Stimulated activated CD4-positive, alpha-beta T cell treated with anti-CD3 and anti-CD28 coated beads, Interleukin-1b, Interleukin-23, amount 100 ng/mL, for 1 hour (primary cell): ENCODE measurements at places on chromosomes 2 and 18.

DNA sequence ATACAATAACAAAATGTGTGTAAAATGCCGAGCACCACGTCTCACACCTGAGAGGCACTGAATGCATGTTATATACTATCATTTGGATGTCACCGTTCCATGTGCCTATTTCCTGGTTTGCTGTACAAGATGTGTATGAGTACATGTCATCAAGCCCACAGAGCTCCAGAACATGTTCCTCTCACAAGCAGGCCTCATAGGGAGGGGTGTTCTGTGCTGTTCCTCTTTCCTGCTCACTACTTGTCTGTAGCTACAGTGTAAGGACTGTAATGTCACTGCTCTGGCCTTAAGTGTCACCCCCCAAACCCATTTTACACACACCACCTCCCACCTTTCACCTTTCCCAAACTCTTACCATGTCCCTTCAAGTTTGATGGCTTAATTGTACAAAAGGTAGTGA is 1.8 kb downstream of the AFF3 start:
- no peak for DNase-seq

DNA sequence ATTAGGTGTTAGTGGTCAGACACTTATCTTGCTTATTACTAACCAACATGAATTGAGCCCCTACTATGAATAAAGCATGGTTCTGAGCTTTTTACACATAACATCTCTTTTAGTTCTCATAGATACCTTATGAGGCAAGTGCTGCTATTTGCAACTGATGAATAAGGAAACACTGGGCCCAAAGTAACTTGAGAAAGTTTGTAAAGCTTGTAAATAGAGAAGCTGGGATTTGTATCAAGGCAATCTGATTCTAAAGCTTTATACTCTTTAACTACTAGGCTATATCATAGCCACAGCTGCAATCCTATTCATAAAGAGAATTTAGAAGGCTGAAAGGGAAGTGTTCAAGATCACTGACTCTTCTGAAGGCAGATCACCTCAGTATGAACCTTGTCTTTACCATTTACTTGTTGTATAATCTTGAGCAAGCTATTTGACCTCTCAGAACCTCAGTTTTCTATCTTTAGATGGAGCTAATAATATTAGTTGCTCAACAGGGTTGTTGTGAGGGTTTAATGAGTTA is 60.4 kb downstream of the ABCB11 start:
- no peak for DNase-seq

- DNase-seq = no peak
Measured at GRCh38 chr2:42934580-42935186, 142.3 kb upstream of the HAAO start.

DNA sequence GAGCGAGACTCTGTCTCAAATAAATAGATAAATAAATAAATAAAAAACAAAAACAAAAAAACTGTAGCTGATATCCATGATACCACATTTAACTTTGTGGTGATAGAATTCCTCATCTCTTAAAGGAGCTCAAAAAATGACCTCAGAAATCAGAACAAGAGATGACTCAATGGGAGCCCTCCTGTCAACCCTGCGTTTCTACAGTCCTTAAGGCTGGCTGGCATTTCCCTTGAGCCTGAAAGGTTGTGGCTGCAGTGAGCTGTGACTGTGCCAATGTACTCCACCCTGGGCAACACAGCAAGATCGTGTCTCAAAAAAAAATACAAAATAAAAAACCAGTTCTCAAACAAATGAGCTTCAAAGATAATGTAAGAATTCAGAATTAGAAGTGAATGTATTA is 40.4 kb downstream of the CHST9 start:
- no peak for DNase-seq

DNA sequence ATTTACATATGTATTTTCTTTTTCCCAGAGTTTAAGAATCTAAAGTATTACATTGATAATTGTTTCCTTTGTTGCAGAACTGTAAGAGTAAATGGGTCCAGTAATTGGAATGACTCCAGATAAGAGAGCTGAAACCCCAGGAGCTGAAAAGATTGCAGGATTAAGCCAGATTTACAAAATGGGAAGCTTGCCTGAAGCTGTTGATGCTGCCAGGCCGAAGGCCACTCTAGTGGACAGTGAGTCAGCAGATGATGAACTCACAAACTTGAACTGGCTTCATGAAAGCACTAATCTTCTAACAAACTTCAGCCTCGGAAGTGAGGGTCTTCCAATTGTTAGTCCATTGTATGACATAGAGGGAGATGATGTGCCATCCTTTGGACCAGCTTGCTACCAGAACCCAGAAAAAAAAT is 183.8 kb upstream of the STON1 start:
- DNase-seq = no peak

DNA sequence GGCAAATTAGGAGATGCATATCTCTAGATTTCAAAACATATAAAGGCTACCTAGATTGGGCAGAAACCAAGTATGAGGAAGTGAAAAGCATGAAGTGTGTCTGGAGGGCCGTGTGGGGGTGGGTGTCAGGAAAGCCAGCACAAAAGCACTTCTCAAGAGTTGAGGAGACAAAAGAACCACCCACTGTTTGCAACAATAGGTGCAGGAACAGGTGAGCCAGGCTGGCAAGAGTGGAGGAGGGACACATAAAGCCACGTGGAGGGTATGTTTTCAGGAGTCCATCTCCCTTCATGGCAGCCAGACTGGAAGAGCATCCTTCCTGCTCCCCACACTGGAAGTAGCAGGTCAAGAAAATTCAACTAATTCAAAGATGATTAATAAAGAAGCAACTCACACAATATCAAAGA is 96.4 kb downstream of the CERS6 start:
- no peak for DNase-seq

GRCh38 chr2:48510329-48510728 is 19.6 kb upstream of the STON1 start:
- no peak for DNase-seq

GRCh38 chr2:85601771-85602475 is 575 bp downstream of the TMEM150A start:
- DNase-seq = no peak

GRCh38 chr2:205679410-205680009 is 2.8 kb upstream of the NRP2 start:
- DNase-seq = no peak

GRCh38 chr2:108266218-108266617 is 22.5 kb upstream of the SULT1C2 start:
- DNase-seq = no peak

GRCh38 chr2:151033271-151034248 is 228.1 kb downstream of the RBM43 start:
- no peak for DNase-seq

- no peak for DNase-seq
Measured at GRCh38 chr18:50143886-50144285, 51.1 kb downstream of the MYO5B start.

- DNase-seq = no peak
Measured at GRCh38 chr2:124025891-124026434, 876 bp downstream of the CNTNAP5 start.

DNA sequence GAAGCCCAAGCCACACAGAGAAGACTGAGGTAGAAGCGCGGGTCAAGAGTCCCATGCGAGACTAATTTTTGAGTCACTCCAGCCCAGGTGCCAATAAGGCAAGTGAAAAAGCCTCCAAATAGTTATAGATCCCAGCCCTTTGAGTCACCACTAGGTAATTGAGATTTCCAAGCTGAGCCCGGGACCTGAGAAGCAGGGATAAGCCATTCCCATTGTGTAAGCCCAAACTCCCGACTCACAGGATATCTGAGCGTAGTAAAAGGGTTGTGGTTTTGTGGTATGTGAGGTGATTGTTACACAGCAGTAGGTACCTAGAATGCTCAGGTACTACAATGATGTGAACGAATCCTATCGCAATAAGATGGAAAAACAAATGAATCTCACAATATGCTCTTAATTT is 560.7 kb downstream of the DSC3 start:
- DNase-seq = no peak

- DNase-seq = no peak
Measured at GRCh38 chr2:72630767-72631166, 195.1 kb downstream of the EXOC6B start.

DNA sequence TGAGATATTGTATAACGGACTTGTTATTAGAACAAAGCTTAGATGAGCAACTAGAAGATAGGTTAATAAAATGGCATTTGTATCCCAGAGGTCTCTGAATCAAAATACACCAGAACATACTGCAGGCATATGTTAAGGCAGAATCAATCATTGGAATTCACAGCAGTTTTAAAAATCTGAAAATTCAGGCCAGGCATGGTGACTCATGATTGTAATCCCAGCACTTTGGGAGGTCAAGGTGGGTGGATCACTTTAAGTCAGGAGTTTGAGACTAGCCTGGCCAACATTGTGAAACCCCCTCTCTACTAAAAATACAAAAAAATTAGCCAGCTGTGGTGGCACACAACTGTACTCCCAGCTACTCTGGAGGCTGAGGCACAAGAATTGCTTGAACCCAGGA is 405.2 kb downstream of the ZEB2 start:
- no peak for DNase-seq
